Mammary epithelial cell (primary cell): ENCODE measurements at places on chromosomes 16 and 17.

DNA sequence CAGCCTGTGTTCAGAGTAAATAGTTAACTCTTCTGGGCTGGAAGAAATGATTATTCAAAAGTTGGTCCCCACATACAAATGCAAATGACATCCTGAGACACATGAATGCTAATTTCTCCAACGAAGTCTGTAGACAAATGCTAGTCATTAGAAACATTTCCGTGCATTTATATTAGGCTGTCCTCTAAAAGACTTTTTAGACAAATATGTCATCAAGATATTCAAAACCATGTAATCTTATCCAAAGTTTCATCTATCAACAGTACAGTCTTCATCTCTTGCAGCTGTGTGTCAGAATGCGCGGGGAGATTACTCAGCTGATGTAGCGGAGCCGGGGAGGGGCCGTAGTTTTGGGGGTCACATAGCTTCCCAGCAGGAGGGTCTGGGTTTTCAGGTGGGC is 33.8 kb upstream of the MAF start:
- DNase-seq = no peak

GRCh38 chr16:11612665-11613025 is 25.9 kb upstream of the LITAF start:
- DNase-seq = no peak

DNA sequence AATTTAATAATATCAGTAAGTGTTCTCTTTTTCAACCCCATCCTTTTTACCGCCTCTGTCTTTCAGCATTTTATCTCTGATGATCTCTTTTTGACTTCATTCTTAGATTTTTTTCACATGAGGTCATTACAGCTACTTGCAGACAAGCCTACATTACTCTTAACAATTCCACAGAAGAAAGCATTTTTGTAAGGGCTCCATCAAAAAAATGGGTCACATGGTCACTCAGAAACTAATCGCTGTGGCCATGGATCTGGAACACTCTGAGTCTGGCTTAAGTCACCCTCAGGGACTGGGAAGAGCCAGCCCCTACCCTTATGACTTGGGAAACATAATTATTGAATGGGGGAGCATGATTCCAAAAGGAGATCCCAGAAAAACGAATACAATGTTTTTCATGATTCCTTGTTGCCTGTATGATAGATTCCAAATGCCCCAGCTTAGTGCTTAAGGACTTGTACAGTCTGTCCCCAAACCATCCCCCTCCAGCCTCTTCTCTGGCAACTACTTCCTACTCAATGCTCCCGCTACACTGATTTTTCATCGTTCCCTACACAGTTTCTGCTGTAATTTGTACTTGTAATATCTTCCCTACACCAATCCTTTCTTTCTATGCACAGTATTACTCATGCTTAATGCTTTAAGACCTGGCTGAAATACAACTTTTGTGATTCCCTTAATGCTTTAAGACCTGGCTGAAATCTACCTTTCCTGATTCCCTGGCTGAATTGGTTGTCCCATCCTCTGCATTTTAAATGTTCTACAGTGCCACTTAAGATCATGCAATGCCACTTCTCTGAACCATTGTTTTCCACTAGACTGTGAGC is 457.8 kb downstream of the HS3ST4 start:
- no peak for DNase-seq

- peak; percentile 73 for DNase-seq
Measured at GRCh38 chr16:57000271-57001025, 11.1 kb downstream of the NLRC5 start.

- DNase-seq = no peak
Measured at GRCh38 chr16:22323959-22324786, 27.0 kb downstream of the POLR3E start.

DNA sequence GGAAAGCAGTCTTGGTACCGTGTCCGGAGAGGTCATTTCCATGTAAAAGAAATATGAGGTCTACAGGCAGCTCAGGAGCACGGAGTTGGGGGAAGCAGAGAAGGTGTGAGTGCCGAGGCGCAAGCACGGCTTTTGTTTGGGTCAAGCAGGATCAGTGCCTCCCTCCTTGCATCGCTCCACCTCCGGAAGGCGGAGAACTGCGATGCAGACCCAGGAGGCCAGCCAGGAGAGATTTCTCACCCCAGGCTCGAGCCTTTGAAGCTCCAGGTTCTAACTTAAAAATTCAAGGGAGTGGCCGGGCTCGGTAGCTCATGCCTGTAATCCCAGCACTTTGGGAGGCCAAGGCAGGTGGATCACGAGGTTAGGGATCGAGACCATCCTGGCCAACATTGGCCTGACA is 25.0 kb downstream of the NAA60 start:
- DNase-seq = no peak

DNA sequence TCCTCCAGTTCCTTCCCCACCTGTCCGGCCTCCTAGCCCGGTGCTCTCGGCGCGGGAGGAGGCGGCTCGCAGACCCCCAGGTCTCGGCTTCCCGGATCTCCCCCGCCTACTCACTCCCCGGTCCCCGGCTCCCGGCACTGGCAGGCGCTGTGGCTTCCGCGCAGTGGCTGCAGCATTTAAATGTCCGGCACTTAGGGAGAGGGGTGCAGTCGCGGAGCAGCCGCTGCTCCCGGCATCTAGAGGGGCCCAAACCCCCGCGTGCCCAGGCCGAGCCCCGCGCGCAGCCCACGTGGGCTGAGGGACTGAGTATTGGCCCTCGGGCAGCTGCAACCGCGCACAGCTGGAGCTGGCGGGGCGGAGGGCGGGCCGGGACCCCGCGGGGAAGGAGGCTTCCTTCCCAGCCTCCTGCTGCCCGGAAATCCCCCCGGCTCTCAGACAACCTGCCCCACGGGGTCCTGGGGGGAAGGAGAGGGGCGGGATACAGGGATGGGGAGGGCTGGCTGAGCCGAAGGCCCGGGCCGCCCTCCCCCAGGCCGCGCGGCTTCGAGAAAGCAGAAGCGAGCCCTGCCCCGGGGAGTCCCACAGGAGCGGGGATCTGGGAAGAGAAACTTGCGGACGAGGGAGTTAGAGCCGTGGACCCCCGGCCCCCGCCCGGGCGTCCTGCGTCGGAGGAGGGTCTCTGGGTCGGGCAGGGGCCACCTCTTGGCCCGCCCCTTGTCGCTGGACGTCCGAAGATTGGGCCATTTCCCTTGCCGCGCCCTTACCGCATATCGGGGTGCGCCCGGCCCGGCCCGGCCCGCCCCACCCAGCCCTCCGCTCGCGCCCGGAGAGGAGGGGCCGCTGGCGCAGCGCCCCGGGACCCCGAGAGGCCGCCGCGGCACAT is at the start of gene MMP25:
Gene MMP25, plus strand, starts transcription at position 804 of the 883 bp plus-strand sequence. CDS start 357 bp downstream, outside the sequence.
- DNase-seq = no peak

GRCh38 chr17:8012996-8013640 is 10.7 kb downstream of the GUCY2D start:
- DNase-seq = no peak

GRCh38 chr16:83900571-83900970 is 1.7 kb downstream of the MLYCD start:
- no peak for DNase-seq

- peak; percentile 83 for DNase-seq
Measured at GRCh38 chr17:73420897-73421296, 109.1 kb upstream of the CDC42EP4 start.

- DNase-seq = peak; percentile 15
Measured at GRCh38 chr16:63617990-63618763, 1503.7 kb downstream of the CDH11 start.

DNA sequence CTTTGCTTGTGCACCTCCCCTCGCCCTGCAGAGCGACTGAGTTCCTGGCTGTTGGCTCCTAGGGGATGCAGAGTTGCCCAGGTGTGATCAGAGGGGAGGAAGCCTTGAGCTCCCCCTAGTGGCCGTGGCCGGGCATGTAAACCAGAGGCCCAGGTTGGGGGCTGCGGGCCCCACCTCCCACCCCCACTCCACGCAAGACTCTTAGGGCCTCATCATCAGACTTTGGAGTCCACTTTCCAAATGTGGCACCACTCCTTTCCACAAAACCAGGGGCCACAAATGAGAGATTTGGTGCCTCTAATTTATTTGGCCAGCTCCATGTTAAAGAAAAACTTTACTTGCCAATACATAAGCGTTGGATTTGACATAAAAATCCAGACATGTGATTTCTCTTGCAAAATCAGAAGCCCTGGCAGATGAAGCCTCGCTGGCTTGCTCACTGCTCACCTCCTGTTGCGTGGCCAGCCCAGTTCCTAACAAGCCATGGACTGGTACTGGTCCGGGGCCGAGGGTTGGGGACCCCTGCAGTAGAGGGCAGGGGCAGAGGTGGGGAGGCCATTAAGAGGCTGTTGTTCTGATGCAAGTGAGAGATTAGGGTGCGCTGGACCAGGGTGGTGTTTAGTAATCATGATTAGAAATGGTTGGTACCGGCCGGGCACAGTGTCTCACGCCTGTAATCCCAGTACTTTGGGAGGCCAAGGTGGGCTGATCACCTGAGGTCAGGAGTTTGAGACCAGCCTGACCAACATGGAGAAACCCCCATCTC is 28.7 kb upstream of the GAS7 start:
- no peak for DNase-seq
